ENCODE measurements at places on chromosomes 2 and 18.

DNA sequence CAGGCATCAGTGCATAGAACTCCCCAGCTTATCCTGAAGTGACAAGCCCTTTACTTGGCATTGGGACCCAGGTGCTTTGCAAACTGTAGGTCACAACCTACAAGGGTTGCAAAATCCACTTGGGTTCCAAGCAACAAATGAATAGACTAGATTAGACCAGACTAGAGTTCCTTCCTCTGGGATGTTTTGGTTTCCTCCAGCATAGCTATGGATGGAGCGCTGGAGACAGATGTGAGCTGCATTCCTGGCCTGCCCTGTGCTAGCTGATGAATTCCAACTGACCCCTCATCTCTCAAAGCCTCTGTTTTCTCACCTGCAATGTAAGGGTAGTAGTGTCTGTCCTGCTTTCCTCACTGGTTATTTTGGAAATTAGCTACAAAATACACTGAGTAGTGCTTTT is 86.2 kb downstream of the NPAS2 start:
- no peak for DNase-seq

DNA sequence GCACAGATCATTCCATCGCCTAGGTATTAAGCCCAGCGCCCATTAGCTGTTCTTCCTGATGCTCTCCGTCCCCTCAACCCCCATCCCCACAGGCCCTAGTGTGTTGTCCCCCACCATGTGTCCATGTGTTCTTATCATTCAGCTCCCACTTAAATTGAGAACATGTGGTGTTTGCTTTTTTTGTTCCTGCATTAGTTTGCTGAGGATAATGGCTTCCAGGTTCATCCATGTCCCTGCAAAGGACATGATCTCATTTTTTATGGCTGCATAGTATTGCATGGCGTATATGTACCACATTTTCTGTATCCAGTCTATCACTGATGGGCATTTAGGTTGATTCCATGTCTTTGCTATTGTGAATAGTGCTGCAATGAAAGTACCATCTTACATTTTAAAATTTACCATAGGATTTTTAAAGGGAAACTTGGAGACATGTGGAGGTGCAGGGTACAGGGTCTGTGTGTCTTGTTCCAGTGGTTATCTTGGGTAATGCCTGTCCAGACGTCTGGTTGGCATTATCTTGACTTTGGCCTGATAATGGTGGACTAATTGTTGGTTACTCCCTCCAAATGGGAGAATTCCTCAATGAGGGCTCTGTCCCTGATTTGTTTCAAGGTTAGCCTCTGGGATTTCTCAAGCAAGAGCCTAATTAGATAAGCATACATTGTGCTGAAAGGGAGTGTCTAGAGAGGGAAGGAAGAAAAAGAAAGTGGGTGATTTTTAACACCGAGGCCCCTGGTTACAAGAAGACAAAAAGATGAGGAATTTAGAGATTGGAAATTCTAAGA is 21.6 kb downstream of the KLHL23 start:
- no peak for DNase-seq

- no peak for DNase-seq
These were observed 569.3 kb downstream of the DPP10 start for GRCh38 chr2:115011721-115012120.

- DNase-seq: no peak
These were observed 4.0 kb downstream of the TCF7L1 start for GRCh38 chr2:85137156-85137555.

- DNase-seq: no peak
These were observed 96.3 kb downstream of the EVA1A start for GRCh38 chr2:75464348-75464946.
